Ovary (tissue), 10 donors: ENCODE measurements at places on chromosomes 4 and X. TPM values are rescaled to one million over a fixed set of nuclear protein-coding genes. Genes with fewer than 3 reads are reported as not detected.

DNA sequence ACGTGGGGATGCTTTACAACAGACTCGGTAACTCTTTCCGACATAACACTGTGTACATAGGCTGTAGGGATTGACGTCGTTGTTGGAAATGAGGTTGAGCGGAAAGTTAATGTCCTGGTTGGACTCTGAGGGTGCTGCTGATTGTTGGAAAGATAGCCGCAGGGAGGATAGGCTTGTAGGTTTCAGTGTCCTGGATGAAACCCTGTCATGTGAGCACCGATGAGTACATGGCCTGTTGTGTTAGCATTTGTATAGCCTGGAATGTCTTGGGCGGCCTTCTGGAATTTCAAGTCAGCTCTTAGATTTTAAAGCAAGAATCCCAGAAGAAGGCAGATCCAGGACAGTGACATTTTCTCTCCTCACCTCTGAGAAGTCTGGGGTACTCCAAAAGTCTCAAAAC, 63.3 kb downstream of the TBC1D14 start:
- DNase-seq = no peak

GRCh38 chrX:86322913-86323312, 174.7 kb downstream of the DACH2 start:
- no peak for DNase-seq

DNA sequence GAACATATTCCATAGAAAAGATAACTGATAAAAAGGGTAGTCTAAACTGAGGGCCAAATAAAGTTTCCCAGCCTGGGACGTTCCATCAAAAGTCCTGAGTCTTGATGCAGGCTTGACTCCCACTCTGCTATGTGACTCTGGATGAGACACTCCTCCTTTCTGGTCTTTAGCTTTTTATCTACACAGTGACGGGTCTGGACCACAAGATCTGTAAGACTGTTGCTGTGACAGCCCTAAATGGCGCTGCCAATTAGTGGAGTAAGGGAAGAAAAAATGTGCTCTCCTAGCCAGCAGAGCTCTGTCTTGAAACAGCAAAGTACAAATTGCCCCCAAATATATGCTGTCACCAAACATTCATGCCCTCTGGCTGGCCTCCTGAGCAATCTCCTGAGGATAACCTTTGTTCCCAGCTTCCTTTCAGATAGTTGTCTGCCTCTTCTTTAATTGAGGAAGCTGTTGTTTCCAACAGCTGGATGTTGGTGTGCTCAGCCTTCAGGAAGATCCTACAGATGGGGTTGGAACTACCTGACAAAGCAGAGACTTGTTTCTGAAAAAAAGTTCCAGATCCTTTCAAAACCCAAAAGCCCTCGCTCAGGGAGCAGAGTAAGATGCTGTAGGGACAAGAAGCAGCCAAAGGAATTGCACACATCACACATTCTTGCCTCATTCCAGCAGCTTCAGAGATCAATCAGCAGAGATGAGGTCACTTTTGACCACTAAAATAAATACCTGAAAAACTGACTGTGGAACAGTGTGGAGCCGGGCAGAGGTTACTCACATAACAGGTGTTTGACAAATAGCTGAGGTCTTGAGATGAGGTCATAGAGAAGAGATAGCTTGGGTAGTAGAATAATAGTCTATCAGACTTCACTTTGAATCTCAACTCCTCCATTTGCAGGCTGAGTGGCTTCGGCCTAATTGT, 383.4 kb upstream of the FGF13 start:
- DNase-seq = no peak

- no peak for DNase-seq
Observed at GRCh38 chr4:80225595-80225994, 28.3 kb downstream of the PRDM8 start.

Gene NWD2
- 0.01 TPM for polyA plus RNA-seq

Gene TRIML1
- not detected for polyA plus RNA-seq

Gene MTNR1A
- not detected for polyA plus RNA-seq
